Midbrain (tissue), 1 donor: ENCODE measurements at places on chromosomes 5 and 9.

GRCh38 chr5:157342822-157343402 lies 77.0 kb downstream of the CYFIP2 start:
- no peak for DNase-seq

DNA sequence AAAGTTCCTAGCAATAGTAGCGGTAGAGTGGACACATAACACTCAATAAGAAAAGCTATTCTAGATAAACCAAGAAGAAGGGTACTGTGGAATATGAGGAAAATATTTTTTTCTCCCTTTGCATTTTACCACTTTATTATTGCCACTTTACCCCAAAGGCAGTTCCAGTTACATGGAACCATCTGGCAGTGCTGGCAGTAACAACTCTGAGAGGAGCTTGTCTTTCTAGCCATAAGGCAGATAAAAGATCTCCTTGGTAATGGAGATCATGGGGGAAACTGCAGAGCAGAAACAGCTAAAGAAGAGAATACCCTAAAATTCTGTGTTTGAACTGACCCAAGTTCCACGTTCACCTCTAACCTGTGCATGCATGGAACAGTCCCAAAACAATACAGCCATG lies 38.5 kb downstream of the UBTD2 start:
- DNase-seq = no peak

DNA sequence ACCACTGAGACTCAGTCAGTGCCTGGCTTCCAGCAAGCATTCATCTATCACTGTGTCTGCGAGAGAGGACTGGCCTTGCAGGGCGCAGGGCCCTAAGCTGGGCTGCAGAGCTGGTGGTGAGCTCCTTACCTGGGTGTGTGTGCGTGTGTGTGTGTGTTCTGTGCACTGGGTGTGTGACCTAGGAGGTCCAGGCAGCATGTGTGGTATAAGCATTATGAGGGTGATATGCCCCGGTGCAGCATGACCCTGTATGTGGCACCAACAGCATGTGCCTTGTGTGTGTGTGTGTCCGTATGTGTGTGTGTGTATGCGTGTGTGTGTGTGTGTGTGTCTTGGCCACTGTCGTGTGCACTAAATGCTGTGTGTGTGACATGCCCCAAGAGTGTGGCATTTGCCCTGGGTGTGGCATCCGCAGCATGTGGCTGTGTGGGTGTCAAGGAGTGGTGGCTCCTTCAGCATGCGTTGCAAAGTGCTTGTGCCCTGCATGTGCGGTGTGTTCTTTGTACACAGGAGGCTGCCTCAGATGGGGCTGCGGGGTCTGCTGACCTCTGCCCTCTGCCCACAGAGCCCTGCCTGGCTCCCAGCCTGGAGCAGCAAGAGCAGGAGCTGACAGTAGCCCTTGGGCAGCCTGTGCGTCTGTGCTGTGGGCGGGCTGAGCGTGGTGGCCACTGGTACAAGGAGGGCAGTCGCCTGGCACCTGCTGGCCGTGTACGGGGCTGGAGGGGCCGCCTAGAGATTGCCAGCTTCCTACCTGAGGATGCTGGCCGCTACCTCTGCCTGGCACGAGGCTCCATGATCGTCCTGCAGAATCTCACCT lies 3.3 kb downstream of the FGFR4 start:
- no peak for DNase-seq

- no peak for DNase-seq
These were observed 68.8 kb upstream of the ABL1 start for GRCh38 chr9:130766021-130766926.

- DNase-seq = no peak
These were observed 36.9 kb downstream of the ACTBL2 start for GRCh38 chr5:57445705-57446037.

GRCh38 chr5:19904766-19905165 lies 83.2 kb downstream of the CDH18 start:
- DNase-seq = no peak

- DNase-seq = no peak
These were observed 6.2 kb downstream of the SLC45A2 start for GRCh38 chr5:33978306-33978705.

DNA sequence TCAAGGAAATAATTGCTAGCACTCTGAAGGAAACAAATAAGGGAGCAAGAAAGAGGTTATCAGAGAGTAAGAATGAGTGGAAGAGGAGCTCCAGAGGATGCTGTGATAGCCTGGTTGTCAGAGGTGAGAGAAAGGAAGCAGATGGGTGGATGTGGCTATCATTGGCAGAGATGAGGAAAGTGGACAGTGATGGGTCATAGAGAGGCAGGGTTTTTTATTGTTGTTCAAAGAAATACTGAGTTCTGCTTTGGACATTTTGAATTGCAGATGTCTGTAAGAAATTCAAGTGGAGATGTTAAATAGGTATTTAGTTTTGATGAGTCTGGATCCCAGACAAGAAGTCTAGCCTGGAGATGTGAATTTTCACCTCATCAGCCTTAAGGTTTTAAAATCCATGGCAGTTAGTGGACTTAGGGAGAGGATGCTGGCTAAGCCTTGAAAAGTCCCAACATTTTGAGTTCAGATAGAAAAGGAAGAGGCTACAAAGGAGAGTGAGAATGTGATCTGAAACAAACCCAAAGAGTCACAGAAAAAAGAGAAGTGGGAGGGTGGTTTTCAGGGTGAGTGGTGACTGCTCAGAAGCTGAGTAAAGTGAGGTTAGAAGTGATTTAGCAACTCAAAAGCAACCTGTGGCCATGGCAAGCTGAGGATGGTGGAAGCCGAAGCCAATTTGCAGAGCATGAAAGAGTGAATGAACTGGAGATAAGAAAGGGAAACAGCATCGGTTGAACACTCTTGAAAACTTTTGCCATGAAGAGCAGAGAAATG lies 50.4 kb downstream of the PPIC start:
- DNase-seq = no peak

GRCh38 chr5:89694026-89694550 lies 715.5 kb downstream of the CETN3 start:
- no peak for DNase-seq
